Memory B cell (primary cell): ENCODE measurements at places on chromosomes 5 and 9.
A peak's percentile ranks its signal among the peaks of the same experiment; 100 is the strongest.

DNA sequence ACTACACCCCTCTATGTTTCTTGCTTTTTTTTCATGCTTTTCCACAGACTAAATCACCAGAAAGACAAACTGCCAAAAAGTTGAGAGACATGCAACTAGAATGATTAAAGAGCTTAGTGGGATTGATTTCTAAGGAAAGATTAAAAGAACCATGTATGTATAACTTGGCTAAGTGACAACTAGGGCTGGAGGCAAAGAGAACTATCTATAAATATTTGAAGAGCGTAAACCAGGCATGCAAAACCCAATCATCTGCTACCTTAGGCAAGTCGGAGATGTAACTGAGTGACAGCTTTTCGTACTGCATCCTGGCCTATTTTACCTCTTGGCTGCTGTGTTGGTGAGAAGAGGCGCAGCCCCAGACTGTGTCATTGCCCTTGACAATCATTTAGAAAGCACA is 121.0 kb upstream of the TLX3 start:
- no peak for DNase-seq

GRCh38 chr5:139061274-139061673 is 136.9 kb downstream of the SIL1 start:
- DNase-seq = no peak

- DNase-seq = no peak
Measured at GRCh38 chr9:126410229-126410628, 83.6 kb downstream of the MVB12B start.

- DNase-seq = no peak
Measured at GRCh38 chr9:111630182-111630963, 761 bp upstream of the DNAJC25 start.

- no peak for DNase-seq
Measured at GRCh38 chr5:134568761-134569695, 43.6 kb downstream of the JADE2 start.

DNA sequence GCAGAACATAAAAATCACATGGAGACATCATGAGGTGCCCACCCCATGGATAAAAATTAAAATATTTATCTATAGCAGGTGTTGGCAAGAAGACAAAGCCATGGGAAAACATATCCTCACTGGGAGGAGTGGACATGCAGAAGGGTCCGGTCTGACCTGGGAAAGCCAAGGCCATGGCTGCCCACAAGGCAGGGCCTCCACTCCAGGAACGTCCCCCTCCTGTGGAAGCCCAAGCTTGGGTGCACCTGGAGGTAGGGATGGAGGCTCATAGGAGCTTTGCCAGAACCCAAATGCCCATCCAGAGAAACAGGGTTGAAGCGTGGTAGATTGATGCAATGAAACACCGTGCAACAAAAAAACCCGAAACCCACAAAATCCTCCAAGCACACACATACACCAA is 81.4 kb upstream of the COL5A1 start:
- DNase-seq = no peak

- no peak for DNase-seq
Measured at GRCh38 chr9:104868303-104868686, 59.7 kb downstream of the ABCA1 start.

- DNase-seq = no peak
Measured at GRCh38 chr5:1431021-1431811, 14.0 kb downstream of the SLC6A3 start.

DNA sequence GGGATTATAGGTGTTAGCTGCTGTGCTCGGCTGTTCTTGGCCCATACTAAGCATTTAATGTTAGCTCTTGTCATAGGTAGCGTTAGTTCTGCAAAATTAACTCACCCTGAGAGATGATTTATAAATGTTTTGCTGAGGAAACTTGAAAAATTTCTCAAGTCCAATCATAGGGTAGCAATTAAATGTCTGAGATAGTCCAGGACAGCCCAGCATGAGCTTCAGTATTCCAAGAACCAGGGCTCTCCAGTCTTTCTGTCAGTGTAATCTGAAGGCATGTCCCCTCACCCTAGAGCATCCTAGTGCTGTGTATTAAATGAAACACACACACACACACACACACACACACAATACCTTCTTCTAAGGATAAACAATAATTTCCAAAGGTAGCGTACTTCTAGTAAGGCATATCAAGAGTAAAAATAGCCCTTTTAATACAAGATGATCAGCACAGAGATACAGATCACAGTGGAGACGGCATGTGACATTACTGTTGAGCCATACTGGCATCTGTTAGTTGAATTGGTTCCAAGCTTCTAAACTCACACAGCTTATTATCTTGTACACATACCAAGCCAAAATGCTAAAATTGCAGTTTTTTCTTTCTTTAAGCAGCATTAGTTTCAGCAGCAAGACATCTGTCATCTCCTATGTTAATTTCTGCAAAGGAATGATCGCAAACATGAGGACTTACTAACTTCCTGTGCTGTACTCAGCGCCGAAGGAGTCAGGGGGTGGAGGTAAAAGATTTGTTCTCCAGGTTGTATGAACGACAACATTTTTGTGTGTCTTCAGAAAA is 46.3 kb upstream of the JMY start:
- DNase-seq = no peak

DNA sequence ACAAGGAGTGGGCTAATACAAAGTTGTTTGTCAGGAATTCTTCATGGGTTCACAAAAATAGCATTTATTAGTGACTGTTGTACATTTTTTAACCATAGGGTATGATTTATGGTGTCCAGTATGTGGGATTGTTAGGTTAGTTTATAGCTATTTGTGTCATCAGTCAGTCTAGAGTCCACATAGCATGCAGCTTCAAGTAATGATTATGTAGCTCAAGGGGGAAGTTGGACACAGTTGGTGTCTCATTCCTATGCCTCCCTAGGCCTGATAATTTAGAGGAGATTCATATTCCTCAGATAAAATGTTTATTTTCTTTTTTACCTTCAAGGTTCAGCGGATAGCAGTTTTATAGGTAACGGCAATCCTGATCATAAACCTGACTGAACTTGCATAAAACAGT is 153.8 kb downstream of the OXCT1 start:
- no peak for DNase-seq

GRCh38 chr5:67142816-67143215 is 53.8 kb downstream of the CD180 start:
- DNase-seq = no peak

GRCh38 chr9:136720251-136720897 is 8.0 kb downstream of the DIPK1B start:
- no peak for DNase-seq

DNA sequence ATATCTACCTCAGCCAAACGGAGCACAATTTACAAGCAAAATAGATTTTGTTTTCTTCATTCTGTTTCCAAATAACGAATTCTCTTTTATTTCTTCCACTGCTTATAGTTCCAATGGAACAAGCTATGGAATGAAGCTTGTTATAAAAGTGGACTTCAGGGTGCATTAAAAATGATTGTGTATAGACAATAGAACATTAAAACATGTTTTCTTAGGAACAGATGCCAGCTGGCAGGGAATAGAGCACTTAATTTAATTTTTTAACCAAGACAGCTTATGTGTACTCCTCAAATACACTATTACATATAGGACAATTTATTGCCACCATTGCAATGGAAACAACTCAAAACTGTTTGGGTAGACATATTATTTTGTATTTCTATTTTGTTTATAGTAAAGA is 860.1 kb upstream of the TYRP1 start:
- DNase-seq = no peak

GRCh38 chr5:39489263-39489662 is 64.5 kb upstream of the DAB2 start:
- DNase-seq = no peak

GRCh38 chr5:9785751-9786150 is 155.6 kb upstream of the TAS2R1 start:
- no peak for DNase-seq

GRCh38 chr9:135008416-135008815 is 79.1 kb upstream of the OLFM1 start:
- no peak for DNase-seq

DNA sequence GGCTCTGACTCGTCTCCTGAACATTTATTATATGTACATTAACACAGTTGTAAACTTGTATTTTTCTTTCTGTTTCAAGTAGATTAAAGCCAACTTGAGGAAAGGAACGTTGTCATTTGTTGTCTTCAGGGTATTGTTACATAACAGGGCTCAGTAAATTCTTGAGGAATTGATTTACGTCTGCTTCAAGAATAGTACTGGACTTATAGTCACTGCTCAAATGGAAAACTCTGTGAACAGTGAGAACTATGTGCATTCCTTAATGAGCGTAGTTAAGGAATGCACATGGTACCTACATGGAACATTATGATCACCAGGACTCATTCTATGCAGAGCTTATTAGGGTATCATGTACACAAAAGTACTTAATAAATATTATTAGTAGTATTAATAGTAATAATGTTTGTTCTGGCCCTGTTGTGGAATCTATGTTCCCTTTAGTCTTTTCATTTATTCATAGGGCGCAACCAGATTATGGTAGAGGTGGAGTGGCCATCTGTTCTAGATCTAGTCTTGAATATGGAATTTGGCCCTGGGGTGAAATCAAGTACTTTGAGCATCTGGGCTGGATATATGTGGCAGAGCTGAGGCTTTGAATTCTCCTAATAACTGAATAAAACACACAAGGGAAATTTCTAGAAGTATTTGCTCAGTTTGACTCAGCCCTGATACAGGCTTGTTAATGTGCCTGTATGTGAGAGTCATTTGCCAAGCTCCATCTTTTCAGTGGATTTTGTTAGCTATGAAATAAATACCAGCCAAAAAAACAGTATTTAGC is 108.6 kb upstream of the SH3GL2 start:
- no peak for DNase-seq

DNA sequence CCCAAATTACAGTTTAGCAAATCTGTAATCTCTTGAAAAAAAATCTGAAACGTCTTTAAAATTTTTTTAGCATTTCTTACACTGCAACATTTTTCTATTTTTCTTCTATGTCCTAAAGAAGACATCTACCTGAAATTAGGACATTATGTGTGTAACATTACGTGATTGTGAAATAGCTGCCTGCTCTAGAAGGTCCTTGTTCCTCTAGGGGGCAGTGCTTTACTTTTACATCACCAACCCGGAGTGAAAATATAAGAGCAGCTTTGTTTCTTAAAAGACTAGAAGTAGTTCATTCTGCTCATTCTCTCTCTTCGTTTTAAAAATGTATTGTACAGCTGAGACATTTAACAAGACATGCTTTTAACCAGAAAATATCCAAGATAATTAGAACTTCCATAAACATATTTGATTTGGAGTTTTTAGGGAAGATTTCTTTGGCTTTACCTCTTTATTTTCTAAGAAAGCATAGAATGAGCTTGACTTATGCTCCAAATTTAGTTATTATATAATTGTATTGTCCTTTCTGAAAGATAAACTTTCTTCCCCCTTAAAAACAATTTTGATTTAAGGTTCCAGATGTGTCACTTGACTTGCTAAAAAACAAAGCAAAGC is 48.1 kb upstream of the RIOK2 start:
- DNase-seq = peak; percentile 43

GRCh38 chr9:17888066-17888465 is 309.2 kb downstream of the SH3GL2 start:
- DNase-seq = no peak

- DNase-seq = no peak
Measured at GRCh38 chr5:43376496-43377140, 35.6 kb downstream of the CCL28 start.

- DNase-seq = no peak
Measured at GRCh38 chr5:150309886-150310239, 7.2 kb upstream of the ARSI start.

DNA sequence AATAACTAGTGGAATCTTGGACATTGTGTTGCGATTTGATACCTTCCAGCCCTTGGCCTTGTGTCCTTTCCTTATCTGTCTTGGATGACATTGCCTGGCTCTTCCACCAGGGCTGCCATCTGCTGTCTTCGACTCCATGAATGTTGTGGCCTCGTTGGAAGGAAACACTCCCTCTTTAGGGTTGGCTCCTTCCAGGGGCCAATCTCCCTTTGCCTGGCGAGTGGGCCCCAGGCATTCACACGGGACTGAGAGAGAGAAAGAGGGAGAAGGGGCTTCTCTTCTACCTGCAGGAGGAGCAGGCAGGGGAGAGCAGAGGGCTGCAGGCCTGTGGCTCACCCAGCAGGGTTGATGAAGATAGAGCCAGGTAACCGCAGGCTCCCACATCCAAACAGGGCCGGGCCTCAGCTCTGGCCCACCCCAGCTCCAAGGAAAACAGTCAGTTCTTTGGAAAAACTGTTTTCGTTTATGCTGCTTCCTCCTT is 31.3 kb downstream of the FGF1 start:
- no peak for DNase-seq

GRCh38 chr9:117315236-117315635 is 99.6 kb downstream of the ASTN2 start:
- no peak for DNase-seq

GRCh38 chr5:13676531-13676930 is 268.0 kb downstream of the DNAH5 start:
- no peak for DNase-seq

GRCh38 chr9:95332860-95333259 is 15.4 kb upstream of the FANCC start:
- DNase-seq = no peak

GRCh38 chr5:165149431-165149830 is 1644.0 kb downstream of the MAT2B start:
- DNase-seq = no peak

GRCh38 chr5:150361301-150361700 is 3.8 kb downstream of the TCOF1 start:
- no peak for DNase-seq

DNA sequence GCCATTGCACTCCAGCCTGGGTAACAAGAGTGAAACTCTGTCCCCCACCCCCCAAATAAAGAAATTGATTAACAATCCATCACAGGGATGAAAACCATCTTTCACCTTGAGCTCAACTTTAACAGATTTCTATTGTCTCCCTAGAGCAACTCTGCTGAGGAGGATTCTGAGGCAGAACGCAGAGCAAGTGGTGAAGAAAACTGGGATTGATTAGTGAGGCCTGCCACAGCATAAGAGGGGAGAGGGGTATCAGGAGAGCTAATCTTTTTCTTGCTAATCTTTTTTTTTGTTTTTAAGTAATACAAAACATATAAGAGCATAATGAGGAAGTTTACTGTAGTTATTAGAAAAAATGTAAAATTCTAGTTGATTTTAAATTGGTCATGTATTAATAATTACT is 8.9 kb downstream of the TXNDC8 start:
- no peak for DNase-seq

DNA sequence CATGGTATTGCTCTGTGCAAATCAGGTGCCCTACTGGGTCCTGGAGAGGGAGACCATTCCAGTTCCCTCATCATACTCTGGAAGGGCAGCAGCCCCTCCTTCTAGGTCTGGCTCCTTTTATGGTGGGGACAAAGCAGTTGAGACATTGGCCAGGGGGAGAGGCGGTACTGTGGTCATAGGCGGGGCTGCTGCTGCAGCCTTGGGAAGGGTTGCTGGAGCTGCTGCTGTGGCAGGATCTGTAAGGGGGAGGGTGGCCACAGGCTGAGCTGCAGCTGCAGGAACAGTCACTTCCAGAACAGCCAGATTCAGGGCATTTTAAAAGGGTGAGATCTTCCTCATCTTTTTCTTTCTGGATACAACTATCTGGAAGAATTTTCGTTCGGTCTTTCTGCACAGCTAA is 233.0 kb upstream of the SGCD start:
- DNase-seq = no peak

- DNase-seq = no peak
Measured at GRCh38 chr5:32428426-32428825, 16.1 kb downstream of the ZFR start.

- peak; percentile 56 for DNase-seq
Measured at GRCh38 chr5:181187500-181188213, 17.3 kb downstream of the TRIM7 start.
